ENCODE measurements at places on chromosomes 2 and 18.

GRCh38 chr2:21361957-21362486 is 238.3 kb downstream of the TDRD15 start:
- DNase-seq = no peak

- DNase-seq = no peak
Measured at GRCh38 chr2:230447455-230448451, 31.8 kb downstream of the SP100 start.

DNA sequence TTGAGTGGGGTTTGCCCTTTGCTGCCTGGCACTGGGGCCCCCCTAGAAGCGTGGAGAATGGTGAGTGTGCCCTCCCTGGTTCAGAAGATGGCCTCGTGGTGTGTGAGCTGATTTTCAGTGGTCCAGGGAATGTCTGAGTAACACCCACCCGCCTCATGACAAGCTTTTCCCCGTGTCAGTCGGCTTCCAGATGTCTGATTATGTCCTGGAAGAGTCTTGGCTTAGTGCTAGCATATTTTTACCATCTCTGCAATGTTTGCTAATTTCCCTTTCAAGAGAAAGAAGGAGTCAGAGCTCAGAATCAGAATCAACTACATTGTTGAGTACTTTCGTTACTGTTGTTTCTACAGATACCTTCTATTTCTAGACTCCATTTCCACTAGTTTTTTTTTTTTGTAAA is 214.7 kb downstream of the SEPTIN10 start:
- DNase-seq = no peak

DNA sequence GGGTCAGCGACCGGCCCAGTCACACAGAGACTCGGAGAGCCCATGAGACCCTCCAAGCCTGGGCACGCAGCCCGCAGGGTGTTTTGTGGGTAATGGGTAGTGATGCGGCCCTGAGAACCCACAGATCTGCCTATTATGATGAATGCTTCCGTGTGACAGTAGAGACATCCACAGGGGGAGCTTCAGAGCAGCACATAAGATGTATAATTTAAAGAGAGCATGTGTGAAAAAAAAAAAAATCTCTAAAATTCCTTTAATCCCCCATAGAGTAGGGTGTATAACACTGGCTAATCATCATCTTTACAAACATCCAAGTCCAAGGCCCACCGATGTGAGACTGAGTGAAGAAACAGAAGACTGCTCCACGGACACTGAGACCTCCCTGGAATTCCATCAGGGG is 34.6 kb downstream of the BIN1 start:
- no peak for DNase-seq

DNA sequence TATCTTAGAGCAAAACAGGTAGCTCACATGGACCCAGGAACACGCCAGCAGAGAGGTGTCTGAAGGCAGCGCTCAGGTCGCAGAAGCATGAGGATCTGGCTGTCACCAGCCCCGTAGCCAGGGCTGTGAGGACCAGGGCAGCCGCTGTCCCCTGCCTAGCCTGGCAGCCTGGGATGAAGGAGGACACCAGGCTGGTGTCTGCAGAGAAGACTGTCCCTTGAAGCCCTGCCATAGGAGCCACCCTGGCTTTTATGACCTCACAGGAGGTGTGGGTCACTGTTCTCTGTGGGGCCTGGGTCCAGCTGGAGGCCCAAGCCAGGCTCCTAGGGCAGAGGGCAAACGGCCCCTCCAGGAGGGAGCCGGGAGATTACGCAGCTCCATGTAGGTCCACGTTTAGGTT is at the start of gene SPATA3:
SPATA3 (plus strand) TSS at position 301 of the 400 bp plus-strand sequence. CDS start 113 bp downstream, outside the sequence.
- no peak for DNase-seq

DNA sequence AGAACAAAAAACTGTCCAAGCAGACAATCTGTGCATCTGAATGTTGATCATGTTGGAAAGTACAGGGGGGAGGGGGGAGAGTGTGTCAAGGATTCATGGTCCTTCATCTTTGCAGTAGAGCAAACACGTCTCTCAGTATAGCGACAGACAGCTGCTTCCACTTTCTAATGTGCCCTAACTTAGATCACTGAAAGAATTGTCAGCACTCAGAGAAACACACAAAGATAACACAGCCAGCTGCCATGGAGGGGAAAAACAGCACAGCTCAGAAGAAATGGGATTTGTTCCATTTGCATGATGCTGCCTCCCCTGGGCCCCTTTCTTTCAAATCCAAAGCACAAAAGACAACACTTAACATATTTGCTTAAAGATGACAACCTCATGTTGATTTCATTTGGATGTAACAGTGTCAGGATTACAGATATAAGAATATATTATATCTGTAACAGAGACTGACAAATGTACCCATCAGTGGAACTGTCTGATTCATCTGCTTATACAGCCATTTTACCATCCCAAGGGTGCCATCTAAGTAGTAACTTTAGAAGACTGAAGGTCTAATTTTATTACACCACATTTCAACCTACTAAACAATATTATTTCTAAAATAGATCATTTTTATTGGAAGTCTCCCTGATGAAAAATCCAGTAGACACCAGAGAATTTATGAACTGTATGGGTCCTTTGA is 17.7 kb downstream of the FIGN start:
- DNase-seq = no peak

GRCh38 chr2:64562148-64562784 is 38.1 kb downstream of the AFTPH start:
- no peak for DNase-seq

- no peak for DNase-seq
Measured at GRCh38 chr2:69469375-69469774, 32.1 kb upstream of the NFU1 start.

Data from stimulated activated CD8-positive, alpha-beta memory T cell treated with anti-CD3 and anti-CD28 coated beads, Interleukin-2, amount 100 ng/mL, for 48 hours (primary cell).